ENCODE measurements at places on chromosomes 3 and 15.

DNA sequence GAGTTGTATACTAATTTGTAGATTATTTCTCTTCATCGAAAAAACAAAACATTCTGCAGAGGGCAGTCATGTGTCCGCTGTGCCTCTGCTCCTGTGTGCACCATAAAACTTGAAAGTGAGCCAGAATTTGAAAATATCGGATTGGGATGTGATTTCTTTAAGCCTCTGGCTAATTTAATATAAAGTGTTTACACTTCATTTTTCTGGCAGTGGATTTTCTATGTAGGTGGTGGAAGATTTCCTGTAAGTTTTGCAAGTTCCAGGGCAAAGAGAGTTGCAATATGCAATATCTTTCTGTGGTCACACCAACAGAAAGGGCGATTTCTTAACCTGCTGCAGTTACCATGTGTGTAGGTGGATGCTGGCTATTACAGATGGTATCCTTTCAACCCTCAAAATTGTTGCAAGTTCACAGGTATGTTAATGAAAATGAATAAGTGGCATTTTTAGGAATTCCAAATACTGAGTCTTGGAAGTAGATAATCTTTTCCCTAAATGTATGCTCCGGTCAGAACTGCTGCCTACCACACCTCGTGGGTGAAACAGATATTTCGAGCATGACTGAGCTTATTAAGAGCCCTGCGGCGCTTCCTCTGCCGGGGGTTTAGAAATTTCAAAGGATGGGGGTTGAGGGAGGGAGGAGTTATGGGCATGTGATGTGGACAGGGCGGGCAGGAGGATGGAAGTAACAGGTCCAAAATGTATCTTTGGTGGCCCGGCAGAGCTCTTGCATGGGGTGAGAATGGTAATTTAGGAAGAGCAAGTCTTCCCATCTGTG is 134.0 kb downstream of the PGPEP1L start:
- no peak for DNase-seq

GRCh38 chr15:42364529-42364928 is 5.2 kb downstream of the CAPN3 start:
- no peak for DNase-seq

DNA sequence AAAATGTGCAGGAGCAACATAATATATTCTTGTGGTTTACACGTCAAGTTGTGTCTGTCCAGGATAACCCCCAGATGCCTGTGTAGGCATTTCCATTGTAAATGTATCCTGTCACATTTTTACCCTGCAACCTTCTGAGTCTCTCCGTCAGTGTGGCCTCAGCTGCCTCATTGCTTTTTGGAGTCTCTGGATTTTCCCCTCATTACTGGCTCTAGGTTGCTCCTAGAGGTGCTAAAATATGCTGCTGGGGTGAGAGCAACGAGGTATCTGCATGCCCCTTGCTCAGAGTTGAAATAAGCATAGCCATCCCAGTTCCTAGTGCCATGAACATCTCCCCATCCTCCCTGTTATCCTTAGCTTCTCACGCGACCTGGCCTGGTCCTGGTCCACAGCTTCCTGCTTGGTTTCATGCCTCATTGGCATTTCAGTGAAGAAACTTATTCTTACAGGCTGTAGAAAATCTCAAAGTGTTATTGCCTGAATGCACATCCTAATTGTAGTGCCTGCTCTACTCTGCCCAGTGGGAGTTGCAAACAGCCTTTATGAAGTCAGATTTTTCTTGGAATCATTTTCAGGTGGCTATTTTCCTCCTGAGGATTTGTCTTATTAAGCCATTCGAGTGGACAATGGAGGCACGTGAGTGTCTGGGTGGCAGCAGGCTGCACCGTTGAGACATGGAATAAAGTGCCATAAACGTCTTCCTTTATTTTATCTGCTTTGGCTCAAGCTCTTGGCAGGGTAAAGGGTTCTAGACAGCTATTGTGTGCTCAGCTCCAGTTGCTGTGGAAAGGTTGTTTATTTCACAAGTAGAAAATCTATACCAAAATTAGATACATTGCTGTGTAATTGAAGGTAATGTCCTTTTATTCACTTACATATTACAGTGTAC is 33.2 kb downstream of the OXNAD1 start:
- no peak for DNase-seq

DNA sequence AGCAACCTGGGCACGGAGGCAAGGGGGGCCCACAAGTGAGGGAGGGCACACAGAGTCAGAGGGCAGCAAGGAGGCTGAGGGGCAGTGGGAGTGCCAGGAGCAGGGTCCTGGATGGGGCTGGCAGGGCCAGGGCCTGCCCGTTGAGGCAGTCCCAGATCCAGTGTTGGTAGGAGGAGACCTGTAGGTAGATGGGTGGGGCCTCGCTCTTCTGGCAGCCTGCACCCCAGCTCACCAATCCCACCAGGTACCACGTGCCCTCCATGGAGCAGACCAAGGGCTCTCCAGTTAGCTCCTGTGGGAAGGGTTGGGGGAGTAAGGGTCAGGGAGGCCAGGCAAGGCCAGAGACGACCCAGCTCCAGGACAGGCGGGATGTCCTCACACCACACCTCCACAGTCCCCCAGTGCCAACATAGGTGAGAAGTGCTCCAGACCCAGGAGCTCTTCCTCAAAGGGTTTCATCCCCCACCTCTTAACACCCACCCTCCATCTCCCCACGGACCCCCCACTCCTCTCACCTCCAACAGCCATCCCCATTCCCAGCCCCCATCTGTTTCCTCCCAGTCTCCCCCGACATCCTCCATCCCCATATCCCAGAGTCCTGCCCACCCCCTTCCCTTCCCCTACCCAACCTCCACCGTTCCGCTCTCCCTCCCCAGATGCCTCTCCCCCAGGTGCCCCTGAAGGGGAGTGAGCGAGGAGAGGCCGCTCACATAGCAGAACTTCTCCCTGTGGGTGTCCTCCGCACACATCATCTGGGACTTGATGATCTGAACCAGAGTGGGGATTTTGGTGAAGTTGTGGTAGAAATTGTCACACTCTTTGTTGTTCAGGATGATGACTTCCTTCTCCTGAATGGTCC is 5.2 kb downstream of the PRSS50 start:
- no peak for DNase-seq

- DNase-seq = no peak
Measured at GRCh38 chr3:141373768-141374526, 5.6 kb downstream of the ZBTB38 start.

GRCh38 chr3:123276346-123277006 is 74.7 kb downstream of the SEC22A start:
- DNase-seq = no peak

DNA sequence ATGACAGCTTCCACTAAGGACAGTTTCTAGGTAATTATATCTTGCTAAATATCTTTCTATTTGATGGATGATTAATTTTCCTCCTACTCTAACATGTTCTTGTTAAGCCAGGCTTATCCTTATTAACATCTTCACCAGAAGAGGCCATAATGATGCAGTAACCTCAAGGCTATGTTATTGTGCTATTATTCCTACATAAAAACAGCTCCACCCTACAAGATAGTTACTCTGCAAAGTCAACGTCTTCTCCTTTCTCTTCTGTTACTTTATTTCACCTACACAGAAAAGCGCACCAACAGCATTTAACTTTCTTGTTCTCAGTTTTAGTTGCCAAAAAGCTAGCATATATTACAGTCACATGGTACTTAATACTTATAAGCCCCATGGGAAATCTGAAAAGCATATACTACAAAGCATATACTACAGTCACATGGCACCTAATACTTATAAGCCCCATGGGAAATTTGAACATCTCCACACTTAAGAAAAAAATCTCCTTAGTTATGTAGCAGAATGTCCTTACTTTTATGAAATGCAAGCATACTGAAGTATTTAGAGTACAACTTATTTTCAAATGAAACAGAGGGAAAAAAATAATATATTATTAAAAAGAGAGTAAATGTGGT is 13.4 kb downstream of the ADAM10 start:
- no peak for DNase-seq
